ENCODE measurements at places on chromosomes 5 and 9.
A peak's percentile ranks its signal among the peaks of the same experiment; 100 is the strongest.

- DNase-seq: no peak
Observed at GRCh38 chr9:463455-464171, 248.9 kb downstream of the DOCK8 start.

GRCh38 chr5:128199104-128199503 is 115.5 kb downstream of the SLC12A2 start:
- DNase-seq: no peak

DNA sequence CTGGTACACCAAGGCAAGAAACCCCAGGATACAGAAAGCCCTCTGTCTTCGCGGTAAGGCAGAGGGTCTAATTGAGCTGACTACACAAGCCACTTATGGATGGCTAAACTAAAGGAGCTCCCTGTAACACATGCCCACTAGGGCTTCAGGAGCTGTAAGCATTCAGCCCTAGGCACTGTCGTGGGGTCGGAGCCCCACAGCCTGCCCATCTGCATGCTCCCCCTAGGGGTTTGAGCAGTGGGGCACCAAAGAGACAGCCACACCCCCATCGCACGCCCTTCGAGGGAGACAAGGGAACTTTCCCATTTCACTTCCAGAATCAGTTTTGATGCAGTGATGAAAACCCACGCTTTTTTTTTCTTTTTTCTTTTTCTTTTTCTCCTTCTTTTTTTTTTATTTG is 11.0 kb upstream of the MTMR12 start:
- DNase-seq: no peak

DNA sequence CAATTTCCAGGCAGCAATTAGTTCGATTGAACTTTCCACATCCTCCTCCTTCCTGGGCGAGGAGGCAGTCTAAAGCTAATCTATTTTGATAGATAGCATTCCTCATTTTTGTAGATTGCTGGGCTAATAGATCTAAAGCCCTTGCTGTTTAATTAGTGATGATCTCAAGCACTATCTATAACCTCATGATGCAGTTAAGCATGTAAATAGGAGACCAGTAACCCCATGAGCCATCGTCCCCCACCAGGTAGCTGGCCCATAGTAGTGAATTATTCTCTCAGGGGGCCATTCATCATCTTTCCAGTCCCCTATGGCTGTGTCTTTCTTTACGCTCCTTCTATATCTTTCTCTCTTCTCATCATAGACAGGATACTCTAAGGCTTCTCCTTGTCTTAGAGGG is 14.9 kb downstream of the CEL start:
- no peak for DNase-seq

GRCh38 chr5:58369513-58370190 is 90.2 kb downstream of the PLK2 start:
- no peak for DNase-seq

DNA sequence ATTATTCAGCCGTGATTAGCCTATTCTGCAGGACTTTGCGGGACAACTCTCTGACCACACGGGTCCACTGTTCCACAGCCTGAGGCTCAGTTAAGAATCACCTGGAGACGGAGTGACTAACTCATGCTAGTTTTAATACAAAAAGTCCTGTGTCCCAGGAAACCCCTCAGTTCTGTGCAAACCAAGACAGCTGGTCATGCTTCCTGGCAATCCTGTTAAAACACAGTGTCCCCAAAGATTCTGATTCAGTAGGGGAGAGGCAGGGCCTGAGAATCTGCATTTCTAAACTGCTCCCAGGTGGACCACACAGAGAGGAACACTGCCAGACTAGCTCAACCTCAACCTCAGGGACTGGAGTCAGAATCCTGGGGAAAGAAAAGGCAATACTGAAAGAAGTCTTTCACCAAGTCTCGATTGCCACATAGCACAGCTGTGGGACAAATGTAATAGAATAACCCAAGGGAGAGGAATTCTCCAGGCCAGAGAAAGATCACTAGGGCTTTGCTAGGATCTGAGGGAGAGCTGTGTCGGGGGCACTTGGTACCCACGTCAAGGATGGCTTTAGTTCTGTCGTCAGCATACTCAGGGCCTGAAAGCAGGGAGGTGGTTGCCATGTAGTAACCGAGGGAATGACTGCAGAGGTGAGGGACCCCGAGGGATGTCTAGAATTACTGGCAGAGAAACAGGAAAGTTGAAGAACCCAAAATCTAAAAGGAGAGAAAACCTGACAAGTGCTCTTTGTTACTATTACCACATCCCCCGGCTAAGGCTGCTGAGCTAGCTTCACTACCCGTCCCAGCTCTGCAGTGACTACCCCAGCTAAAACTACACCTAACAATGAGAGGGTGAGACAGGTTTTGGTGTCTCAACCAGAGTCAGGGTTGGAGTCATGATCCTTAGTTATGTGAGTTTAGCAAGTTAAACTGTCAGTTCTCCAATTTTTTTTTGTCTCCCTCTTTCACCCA is 8.6 kb downstream of the SUSD1 start:
- DNase-seq: peak; percentile 50

DNA sequence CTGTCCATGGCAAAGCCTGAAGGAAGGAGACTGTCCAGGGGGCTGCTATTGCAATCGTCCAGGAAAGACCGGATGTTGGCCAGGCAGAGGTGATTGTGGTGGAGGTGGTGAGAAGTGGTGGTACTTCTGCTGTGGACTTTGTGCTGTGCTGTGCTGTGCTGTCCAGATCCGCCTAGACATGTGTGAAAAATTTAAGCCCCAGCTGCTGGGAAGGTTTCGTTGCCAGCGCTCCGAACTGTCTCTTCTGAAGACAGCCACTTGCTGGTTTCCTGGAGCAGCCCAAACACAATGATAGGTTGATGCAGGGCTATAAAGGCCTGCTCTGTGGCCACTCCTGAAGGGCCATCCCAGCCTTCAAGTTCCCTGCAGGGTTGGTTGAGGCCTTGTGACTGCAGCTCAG is 223.0 kb upstream of the MPDZ start:
- no peak for DNase-seq

GRCh38 chr5:123719004-123719403 is 207.0 kb downstream of the CSNK1G3 start:
- DNase-seq: no peak

GRCh38 chr5:98360548-98360947 is 412.9 kb upstream of the RGMB start:
- no peak for DNase-seq

DNA sequence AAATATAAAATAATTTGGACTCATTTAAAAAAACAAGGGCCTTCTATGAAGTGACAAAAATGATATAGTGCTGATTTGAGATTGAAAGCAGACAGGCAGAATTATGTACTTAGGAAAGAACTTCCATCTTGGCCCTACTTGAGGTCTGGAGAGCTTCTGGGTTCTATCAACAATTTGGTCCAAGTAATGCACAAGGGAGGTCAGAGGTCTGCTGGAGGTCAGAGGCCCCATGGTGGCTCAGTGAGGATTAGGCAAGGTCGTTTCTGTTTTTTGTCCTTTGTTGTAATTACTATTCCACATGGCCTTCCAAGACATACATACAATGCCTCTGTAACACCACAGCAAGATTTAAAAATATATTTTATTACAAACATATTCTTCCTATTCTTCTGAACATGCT is 37.2 kb downstream of the NUDT12 start:
- no peak for DNase-seq

- no peak for DNase-seq
Observed at GRCh38 chr5:127849408-127849807, 146.2 kb downstream of the CCDC192 start.
